ENCODE measurements at places on chromosomes 1 and 21.

GRCh38 chr1:6635910-6636760 is 11.5 kb downstream of the THAP3 start:
- DNase-seq = no peak

DNA sequence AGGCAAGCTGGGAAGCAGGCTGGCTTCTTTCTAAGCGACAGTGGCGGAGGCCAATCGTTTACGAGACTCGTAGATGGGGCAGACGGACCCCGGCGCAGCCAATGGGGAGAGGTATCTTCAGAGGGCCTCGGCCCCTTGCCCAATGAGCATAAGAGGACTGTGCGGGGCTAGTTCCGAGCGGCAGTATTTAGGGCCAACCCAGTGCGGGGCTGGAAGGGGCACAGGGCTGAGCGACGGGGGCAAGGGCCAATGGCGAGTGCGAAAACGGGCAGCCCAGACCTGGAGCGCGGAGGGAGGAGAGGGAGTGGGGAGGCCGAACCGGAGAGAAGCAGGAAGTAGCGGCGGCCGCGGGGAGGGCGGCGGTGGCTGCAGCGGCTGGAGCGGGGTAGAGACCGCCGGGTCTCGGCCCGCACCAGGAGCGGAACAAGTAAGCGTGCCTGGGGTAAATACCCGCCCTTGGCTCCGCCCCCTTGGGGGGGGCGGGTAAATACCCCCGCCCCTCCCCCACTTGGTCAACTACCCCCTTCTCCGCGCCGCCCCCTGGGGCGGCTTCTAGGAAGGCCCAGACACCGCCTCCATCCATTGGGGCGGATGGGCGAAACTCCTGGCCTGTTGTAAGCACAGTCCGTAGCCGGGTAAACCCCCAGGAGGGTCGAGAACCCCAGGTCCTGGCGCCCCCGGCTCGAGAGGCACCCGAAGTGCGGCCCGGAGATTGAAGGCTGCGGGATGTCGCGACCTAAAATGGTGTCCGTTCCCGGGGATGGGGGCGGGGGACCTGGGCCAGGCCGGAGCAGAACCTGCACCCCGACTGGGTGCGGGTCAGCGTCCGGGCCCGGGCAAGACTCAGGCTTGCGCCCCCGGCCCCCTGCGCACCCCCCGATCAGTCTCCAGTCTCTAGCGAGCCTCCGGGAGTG is at the start of gene ZNF687:
Gene ZNF687 (plus strand): TSS at position 331 of the 914 bp plus-strand sequence. CDS start 3,993 bp downstream, outside the sequence.
- peak; percentile 99 for DNase-seq

- DNase-seq = no peak
These were observed 88.3 kb upstream of the NGF start for GRCh38 chr1:115426231-115426771.

DNA sequence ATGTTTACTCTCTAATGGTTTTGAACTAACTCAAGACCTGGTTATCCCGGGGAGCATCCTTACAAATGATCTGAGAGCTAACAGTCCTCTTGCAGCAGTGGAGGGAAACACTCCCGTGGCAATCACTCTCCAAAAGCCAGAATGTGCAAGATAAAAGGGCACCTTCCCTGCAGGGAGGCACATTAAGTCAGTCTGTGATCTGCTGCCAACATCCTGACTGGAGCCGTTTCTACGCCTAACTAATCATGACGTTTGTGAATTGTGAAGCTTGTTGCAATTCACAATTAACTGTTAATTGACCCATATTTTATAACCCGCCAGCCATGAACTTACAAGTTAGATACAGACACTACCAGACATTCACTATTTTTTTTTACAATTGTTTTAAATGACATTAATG is 52.1 kb upstream of the LGALS8 start:
- no peak for DNase-seq

DNA sequence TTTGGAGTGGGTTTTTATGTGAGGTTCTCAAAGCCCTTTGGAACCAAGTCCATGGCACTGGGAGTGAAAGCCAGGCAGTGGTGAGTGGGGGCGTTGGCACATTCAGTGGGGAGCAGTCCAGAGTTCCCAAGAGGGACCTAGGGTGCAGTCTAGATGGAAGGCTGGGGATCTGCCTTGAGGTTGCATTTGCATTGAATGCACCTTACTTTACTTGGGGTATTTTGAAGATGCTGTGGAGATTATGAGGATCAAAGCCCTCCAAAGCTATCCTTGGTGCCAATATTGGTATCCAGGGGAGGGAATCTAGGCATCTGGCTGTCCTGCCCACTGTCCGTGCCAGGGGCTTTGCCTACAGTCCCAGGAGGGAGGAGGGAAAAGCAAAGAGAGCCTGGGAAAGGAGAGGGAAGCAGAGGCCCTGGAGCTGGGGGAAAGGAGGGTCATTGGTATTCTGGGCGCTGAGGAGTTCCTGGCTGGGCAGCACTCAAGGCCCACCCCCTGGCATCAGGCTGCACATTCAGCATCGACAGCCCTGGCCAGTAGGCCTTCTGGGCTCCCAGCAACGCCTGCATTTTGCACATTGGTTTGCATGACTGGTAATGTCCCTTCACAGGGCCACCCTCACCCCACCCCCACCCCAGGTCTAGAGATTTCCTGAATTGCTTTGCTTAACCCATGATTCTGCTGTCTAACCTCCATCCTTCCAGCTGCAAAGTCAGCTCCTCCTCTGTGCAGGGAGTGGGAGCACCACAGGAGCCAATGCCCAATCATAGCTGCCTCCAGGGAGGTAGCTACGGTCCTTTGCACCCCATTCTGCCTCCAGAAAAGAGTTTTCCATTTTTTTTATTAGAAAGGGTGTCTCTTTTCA is 843 bp upstream of the BCAN start:
- no peak for DNase-seq
